Activated naive CD4-positive, alpha-beta T cell (primary cell): ENCODE measurements at places on chromosomes 3 and 15.

DNA sequence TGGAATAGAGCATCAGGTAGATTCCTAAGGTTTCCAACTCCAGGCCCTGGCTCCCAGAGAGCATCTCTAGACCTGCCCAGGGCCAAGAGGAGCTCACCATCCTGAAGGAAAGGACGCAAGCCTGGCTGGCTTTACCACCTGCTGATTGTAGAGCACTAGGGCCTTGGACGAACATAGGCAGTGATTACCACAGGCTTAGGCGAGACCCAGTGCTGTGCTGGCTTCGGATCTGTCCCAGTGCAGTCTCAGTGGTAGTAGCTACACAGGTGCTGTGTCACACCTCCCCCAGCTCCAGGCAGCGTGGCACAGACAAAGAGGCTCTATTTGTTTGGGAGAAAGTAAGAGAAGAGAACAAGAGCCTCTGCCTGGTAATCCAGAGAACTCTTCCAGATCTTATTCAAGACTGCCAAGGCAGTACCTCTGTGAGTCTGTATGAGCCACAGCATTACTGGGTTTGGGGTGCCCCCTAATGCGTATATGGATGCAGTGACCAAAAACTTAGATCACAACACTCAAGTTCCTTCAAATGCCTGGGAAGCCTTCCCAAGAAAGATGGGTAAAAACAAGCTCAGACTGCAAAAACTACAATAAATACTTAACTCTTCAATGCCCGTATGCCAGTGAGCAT, 25.4 kb downstream of the ISG20 start:
- no peak for DNase-seq

- no peak for DNase-seq
These were observed 177.1 kb upstream of the ARHGEF26 start for GRCh38 chr3:153944084-153944483.

GRCh38 chr15:95937128-95937528, 393.4 kb upstream of the NR2F2 start:
- DNase-seq = no peak

GRCh38 chr3:171752329-171752728, 58.0 kb downstream of the PLD1 start:
- DNase-seq = no peak
